ENCODE measurements at places on chromosomes 13 and 19. TPM values are rescaled to one million over a fixed set of nuclear protein-coding genes. Genes with fewer than 3 reads are reported as not detected.

DNA sequence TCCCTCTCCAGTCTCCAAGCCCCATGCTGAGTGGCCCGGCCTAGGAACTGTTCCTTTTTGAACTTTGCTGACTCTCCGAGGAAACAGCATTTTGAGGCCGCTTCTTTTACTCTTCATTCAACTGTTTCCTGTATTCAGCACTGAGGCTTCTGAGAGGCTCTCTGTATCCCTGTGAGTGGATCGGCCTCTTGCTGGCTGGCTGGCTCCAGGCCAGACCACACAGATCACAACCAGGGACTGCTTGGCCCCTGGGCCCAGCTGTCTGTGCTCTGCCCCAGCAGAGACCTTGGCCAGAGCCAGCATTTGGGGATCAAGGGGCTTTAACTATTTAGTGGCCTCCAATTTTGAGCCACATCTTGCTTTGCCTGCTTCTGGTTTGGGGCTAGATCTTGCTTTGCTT lies 75.6 kb upstream of the KL start:
- peak; percentile 31 for DNase-seq

- peak; percentile 67 for DNase-seq
Measured at GRCh38 chr13:25901460-25902376, 150.1 kb downstream of the SHISA2 start.

- DNase-seq: no peak
Measured at GRCh38 chr13:54185101-54185500, 1156.5 kb downstream of the OLFM4 start.

DNA sequence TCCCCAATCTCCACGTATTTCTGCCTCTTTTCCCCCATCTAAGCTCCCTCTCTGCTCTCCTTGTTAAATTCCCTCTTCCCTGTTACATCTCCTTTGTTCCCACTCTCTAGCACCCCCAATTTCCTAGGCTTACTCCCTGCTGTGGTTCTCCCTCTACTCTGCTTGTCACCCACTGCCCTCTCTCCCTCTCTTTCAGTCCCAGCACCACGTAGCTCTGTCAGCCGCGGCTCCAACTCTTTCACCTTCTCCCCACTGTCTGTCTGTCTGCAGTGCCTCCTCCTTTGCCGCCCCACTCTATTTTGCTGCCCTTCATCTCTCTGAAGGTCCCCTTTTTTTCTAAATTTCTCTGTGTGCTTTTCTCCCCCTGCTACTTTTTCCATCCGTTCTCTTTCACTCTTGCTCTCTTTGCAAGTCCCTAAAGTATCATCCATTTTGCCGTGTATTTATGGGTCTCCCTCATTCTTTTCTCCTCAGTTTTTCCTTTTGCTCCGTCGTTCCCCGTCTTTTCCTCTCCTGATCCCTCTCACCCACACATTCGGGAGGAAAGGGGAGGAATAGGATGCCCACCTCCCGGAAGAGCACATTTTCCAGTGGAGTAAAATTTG lies 937 bp downstream of the ZNF841 start:
- DNase-seq: peak; percentile 6

DNA sequence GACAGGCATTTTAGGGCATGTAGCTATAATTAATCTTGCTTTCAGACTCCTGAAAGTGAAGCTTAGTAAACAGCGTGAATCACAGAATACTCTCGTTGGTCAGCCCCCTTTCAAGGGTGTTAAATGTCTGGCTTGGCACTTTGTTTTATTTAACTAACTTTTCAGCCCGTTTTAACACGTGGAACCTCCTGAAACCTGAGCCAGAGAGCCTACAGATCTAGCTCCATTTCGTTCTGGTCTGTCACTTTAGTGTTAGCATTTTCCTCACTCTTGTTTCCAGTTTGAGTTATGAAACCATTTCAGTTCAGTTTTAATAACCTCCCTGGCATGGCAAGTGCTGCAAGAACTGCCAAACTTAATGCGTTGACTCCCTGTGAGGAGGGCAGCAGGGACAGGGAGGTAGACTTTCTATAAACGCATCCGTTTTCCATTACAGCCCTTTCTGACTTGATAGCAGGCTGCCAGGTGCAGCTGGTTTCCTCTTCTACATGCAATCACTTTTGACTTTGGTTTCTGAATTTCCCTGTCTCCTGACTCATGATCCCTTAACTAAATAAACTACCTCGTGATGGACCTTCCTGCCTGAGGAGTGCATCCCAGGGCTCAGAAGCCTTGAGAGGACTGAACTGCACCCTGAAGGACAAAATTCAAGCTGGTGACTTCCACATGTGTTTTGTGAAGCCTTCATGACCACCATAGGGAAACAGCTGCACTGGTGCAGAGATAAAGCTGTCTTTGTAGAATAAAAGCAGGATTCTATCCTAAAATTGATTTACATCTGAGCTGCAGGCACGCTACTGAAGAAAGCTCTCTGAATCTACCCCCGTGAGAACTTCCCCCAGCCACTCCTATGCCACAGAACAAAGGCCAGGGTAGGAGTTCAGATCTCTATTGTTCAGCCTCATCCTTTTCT lies 192.6 kb downstream of the DLEU7 start:
- DNase-seq: peak; percentile 14

DNA sequence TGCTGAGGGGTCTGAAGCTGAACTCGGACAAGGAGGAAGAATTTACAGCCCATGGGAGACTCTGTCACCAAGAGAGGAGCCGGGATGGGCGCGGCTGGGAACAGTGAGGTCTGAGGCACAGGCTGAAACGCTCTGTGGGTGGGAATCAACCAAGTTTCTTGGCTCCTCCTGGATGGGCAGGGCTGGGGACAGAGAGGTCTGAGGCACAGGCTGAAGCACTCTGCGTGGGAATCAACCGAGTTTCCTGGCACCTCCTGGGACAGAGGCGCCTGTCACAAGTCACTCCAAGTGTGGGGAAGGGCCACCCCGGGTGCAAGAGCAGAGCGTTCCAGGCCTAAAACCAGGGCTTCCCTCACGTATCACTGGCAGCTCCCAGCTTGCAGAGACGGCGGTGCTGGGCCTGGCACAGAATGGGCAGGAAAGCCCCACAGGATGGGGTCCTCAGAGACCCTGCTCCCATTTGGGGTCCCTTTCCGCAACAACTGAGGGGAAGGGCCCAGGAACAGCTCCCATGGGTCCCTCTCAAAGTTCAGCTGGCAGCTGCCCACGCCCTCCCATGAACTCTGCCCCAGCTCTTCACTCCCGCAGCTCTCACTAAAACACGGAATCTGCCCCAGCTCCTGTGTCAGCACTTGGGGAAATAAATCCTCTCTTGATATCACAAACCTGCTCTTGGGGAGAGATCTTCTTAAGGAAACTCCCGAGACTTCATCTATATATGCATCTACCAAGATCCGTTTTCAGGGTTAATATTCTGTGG lies 18.5 kb downstream of the AP3D1 start:
- DNase-seq: no peak

DNA sequence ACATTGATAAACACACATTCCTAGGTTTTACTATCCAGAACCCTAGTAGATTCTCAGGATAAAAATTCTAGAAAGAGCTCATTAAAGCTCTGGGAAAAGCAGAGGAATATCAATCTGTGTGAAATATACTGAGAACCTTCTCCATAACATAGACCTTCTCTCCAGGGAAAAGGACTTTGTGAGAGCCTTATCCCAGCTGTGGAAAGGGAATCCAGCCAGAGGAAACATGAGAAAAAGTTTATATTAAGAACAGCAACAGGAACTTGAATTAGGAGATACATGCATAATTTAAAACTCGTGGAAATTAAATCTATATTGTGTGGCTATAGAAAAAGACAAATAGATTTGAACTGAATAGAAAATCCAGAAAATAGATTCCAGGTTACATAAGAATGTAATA lies 1639.9 kb downstream of the EFNB2 start:
- DNase-seq: no peak

GRCh38 chr13:40275636-40276035 lies 390.8 kb downstream of the FOXO1 start:
- DNase-seq: no peak

DNA sequence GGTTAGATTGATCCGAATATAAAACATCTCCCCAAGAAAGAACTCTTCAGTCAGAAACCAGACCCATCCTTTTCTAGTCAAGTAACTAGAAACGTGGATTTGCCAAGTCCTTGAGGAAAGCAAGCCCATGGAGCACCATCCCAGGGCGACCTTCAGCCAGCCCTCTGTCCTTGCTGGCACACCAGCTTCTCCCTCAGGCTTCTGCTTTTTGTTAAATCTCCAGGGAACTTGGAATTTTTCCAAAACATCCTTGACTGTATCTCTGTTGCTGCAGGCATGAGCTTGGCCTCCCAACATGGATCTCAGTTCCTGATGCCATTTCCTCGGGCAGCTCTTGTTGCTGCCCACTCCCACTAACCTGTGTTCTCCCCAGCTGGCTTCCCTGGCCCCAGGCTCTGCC lies 27.1 kb upstream of the C1QTNF9 start:
- no peak for DNase-seq

DNA sequence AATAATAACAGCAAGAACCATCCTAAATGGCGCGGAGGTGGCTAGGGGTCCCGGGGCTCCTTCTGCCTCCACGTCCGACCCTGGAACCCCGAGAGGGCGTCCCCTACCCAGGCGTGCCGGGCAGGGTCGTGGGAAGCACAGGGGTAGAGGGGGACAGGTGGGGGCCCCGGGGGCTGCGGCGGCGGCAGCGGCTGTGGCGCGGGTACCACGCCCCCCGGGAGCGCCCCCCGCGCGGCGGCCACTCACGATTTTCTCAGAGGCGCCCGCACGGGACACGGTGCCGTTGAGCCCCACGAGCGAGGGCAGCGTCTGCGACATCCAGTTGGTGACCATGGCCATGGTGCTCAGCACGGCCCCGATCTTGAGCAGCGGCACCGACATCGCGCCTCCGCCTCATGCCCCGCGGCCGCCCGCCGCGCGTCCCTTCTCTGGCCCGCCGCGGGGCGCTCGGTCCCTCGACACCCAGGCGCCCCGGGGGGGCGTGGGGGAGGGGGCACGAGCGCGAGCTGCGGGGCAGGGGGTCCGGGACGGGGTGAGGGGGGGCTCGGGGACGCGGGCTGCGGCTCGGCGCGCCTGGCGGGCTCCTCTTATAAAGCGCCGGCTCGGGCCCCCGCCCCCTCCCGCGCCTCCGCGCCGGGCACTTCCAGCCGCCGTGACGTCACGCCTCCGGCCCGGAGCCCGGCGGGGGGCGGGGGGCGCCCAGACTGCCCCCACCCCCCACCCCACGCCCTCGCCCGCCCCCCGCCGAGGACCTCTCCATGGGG lies 22.9 kb downstream of the OLFM2 start:
- peak; percentile 67 for DNase-seq

DNA sequence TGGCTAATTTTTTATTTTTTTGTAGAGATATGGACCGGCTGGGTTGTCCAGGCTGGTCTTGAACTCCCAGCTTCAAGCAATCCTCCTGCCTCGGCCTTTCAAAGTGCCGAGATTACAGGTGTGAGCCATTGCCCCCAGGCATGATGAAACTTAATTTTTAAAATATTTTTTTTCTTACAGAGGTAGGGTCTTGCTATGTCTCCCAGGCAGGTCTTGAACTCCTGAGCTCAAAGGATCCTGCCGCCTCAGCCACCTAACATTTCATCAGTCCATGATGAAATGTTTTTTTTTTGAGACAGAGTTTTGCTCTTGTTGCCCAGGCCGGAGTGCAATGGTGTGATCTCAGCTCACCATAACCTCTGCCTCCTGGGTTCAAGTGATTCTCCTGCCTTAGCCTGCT lies 12.4 kb downstream of the C19orf44 start:
- DNase-seq: no peak

The KLK3 gene
- not detected for polyA plus RNA-seq

- DNase-seq: peak; percentile 54
Measured at GRCh38 chr19:39167461-39168257, 29.1 kb upstream of the NCCRP1 start.

GRCh38 chr19:51161266-51161665 lies 19.2 kb downstream of the SIGLEC7 start:
- DNase-seq: no peak

The IGSF23 gene
- polyA plus RNA-seq: 0.21 TPM

GRCh38 chr13:29564818-29565217 lies 30.7 kb downstream of the SLC7A1 start:
- no peak for DNase-seq

DNA sequence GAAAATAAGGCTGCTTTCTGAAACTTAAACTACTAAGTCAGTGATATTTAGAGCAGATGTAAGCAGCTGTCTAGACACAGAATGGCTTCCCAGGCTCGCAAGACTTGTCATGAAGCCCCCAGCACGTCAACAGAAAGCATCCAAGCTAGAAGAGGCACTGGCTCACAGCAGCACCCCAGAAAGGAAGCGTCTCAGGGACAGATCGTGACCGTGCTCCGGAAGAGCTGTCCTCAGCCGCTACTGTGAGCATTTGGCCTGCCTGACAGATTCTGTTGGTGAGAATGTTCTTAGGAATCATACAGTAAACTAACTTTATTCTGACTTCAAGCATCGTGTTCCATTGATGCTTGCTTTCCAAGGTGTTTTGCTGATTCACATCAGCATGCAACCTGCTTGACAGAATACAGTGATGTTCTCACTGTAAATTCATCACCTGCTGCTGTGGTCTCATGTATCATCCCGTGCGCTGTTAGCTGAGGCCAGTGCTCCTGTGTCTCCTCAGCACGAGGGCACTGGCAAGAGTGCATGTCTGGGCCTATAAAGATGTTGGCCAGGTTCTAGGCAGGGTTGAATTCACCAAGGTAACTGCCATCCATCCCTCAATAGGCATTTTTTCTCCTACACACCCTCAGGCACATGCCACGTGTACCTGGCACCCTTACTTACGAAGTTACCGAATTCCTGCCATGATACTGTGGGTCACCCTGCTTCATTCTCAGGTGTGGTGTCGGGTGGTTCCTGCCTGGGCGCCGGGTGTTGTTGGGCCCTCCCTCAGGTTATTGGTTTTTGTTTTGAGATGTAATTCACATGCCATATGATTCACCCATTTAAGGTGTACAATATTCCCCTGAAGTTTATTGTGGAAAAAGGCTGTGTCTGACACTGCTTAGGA lies 15.9 kb downstream of the SPINT2 start:
- DNase-seq: no peak

The ZNF223 gene
- polyA plus RNA-seq: 5.8 TPM

GRCh38 chr13:88086577-88086976 lies 415.4 kb downstream of the SLITRK5 start:
- no peak for DNase-seq

The MEDAG gene
- polyA plus RNA-seq: 0.28 TPM

GRCh38 chr13:72686766-72687165 lies 40.7 kb downstream of the MZT1 start:
- no peak for DNase-seq

DNA sequence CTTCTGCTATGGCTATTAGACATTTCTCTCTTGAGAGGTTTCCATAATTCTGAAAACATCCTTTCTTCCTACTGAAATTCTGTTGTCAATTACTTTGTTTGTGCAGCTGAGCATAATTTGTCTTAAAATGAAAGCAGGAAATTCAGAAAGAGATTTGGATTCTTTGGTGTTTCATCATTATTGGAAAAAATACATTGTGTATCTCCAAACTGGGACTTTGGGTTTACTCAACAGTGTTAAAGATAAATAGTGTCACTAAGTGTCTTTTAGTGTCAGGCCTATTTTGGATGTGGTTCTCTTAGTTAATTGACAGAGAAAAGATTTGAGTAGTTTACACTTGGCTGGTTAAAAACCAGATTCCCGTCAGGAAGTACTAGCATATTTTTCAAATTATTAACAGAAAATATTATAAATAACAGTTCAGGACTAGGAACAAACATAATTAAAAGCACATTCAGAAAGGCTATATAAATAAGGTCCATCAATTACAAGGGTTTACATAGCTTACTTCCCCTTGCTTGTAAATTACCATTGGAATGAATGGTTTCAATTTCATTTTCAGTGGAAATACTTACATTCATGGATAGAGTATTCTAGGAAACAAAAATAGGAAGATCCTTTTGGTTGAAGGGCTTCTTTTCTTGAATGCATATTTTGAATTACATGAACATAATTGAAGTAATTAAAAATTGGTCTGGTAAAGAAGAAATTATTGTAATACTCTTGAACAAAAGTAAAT lies 483.1 kb downstream of the GPC6 start:
- no peak for DNase-seq

Data from hepatocyte (in vitro differentiated cells).